ENCODE measurements at places on chromosomes 13 and 19. TPM values are rescaled to one million over a fixed set of nuclear protein-coding genes. Genes with fewer than 3 reads are reported as not detected.

GRCh38 chr13:113178896-113179167 is 20.4 kb downstream of the PROZ start:
- H3K4me3 ChIP-seq = peak overlapping the region; percentile 31
- no peak for DNase-seq
- H3K36me3 ChIP-seq = peaks cover 80% of the 10 kb centered on the region
- peaks cover 26% of the 10 kb centered on the region for H3K4me1 ChIP-seq
- peak overlapping the region; percentile 65 for H3K27ac ChIP-seq

Gene CLEC17A
- total RNA-seq = not detected

DNA sequence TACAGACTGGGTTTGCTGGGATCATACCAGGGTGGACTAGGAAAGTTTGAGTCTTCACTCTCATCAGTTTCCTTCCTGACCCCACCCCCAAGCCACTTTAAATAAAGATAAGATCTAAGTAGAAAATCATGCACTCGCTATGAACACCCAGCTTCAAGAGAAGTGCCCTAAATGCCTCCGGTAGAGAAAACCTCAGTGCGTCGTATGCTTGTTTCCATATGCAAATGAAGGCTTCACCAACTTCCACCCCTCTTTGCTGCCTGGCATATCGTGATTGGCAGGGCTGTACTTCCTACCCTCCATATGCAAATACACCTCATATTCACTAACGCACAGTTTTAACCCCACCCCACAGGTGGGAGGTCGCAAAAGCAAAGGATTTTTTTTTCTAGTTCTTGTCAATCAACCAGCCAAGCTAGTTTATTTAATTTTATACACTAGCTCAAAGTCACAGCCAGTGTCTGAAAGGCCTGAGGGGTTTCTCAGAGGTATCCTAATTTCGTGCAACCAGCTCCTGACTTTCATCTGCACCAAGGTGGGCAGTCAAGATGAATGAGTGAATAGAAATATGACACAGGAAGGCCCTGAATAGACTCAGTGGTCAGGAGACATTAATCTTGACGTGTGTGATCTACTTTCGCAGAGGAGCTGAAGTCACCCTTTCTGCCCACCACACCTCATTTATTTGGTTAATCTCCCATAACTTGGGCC is 121.1 kb upstream of the TSHZ3 start:
- no peak overlapping the region for H3K4me3 ChIP-seq
- no peak for DNase-seq
- H3K36me3 ChIP-seq = no peaks in the 10 kb centered on the region
- H3K27ac ChIP-seq = no peak overlapping the region

GRCh38 chr19:10557603-10558197 is 8.1 kb downstream of the KRI1 start:
- no peak for DNase-seq
- H3K4me3 ChIP-seq = no peak overlapping the region
- H3K27ac ChIP-seq = no peak overlapping the region
- peaks cover 75% of the 10 kb centered on the region for H3K36me3 ChIP-seq
- H3K27me3 ChIP-seq = no peaks in the 10 kb centered on the region

Gene SULT2B1
- 0.35 TPM for total RNA-seq

GRCh38 chr13:40101708-40102359 is 446.4 kb downstream of the COG6 start:
- H3K4me3 ChIP-seq = no peak overlapping the region
- H3K27ac ChIP-seq = no peak overlapping the region
- DNase-seq = no peak
- H3K4me1 ChIP-seq = no peaks in the 10 kb centered on the region
- H3K27me3 ChIP-seq = no peaks in the 10 kb centered on the region

- H3K27me3 ChIP-seq = peaks cover 72% of the 10 kb centered on the region
- DNase-seq = peak; percentile 88
- no peaks in the 10 kb centered on the region for H3K36me3 ChIP-seq
- H3K4me3 ChIP-seq = peak overlapping the region; percentile 58
Measured at GRCh38 chr19:7861619-7862412, 12.4 kb downstream of the PRR36 start.

DNA sequence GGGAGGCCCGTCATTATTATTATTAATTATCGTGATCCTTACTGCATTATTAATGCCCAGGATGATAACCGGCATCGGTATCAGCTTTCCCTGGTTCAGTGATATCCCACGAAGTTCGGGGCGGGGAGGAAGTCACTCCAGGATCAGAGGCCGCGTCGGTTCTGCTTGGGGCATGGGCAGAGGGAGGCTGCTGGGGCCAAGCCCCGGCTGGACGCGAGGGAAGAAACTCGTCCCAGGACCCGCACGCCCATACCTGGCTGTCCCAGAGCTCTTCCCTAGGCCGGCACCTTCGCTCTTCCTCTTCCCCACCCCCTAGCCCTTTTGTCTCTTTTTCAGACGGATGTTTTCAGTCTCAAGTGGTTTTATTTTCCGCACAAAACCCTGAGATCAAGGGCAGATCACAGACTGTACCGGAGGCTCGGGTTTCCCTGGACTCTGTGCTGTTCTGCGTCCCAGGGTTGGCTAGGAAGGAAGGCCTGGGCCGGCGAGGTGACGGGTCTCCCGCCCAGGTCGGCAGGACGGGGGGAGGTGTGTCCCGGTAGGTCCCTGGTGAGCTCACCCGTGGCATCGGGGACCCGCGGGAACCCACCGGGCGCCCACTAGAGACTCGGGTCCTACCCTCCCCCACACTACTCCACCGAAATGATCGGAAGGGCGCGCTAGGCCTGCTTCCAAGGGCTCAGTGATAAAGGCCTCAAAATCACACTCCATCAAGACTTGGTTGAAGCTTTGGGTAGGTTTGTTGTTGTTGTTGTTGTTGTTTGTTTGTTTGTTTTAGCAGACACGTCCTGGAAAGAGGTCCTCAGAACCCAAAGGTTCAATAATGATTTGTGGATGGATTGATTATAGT is 7.9 kb downstream of the ZIC2 start:
- peak; percentile 84 for DNase-seq
- peaks cover 25% of the 10 kb centered on the region for H3K36me3 ChIP-seq
- H3K27me3 ChIP-seq = peaks cover 26% of the 10 kb centered on the region
- H3K4me3 ChIP-seq = peak overlapping the region; percentile 81
- peaks cover 18% of the 10 kb centered on the region for H3K4me1 ChIP-seq

- no peaks in the 10 kb centered on the region for H3K4me1 ChIP-seq
- H3K27me3 ChIP-seq = no peaks in the 10 kb centered on the region
- H3K36me3 ChIP-seq = peaks cover 14% of the 10 kb centered on the region
- DNase-seq = no peak
Measured at GRCh38 chr19:47776568-47776967, 1.9 kb upstream of the SELENOW start.

Measured in endodermal cell (in vitro differentiated cells).